ENCODE measurements at places on chromosomes 12 and 14.

DNA sequence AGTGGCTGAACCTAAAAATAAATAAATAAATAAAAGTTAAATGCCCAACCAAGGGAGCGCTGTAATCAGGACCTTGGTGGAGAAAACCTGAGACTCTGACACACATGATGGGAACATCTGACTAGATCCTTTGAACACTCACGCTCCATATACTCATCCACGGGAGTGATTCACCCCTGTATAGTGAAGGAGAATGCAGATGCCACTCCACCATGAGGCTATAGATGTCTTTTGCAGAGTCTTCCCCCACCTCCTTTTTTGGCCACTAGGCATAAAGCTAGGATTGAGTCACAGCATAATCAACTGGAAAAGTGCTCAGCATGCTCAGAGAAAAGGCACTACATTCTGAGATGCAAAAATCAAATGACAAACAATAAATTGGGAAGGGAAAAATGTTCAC is 19.0 kb downstream of the ADAM20 start:
- DNase-seq, result no peak

GRCh38 chr12:53939141-53940108 is 794 bp downstream of the HOXC13 start:
- DNase-seq, result no peak

DNA sequence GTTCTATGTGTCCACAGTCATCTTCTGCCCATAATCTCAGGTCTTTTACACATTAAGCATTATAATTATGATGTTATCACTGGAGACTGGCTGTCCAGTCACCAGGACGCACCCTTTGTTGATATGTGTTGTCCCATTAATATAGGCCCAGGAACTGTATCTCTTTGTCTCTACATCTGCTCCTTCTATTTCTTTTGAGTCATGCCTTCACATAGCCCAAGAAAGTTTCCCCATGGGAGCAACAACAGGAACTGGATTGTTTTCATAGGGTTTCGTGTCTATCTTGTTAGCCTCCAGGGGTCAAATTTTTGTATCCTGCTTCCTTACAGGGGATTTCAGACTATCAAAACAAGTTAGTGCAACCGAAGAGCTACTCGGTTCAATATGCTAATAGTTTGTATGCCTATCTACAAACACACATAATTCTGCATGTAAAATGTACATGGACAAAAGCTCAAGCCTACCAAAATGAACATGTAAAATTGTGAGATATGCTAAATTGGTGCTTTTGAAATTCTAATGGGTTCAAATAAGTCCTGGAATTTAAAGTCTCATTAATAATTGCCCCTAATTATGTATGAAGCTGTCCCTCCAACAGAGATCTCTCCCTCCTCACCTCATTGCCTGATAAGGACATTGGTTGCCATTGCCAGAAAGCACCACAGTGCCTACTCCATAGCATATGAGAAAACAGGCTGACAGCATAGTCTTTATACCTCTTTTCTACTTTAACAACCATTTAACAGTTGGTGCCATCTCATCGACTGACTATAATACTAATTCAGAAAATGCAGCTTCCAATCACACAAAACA is 99.8 kb upstream of the DIO2 start:
- no peak for DNase-seq

DNA sequence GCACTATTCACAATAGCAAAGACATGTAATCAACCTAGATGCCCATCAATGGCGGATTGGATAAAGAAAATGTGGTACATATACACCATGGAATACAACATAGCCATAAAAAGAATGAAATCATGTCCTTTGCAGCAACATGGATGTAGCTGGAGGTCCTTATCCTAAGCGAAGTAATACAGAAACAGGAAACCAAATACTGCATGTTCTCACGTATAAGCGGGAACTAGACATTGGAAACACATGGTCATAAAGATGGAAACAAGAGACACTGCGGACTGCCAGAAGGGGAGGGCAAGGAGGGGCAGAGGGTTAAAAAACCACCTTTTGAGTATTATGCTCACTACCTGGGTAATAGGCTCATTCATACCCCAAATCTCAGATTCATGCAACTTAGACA is 234.1 kb upstream of the PLXNC1 start:
- no peak for DNase-seq

- DNase-seq, result no peak
These were observed 153.2 kb downstream of the SMOC1 start for GRCh38 chr14:70032447-70032846.

- no peak for DNase-seq
These were observed 67.6 kb upstream of the BCL11B start for GRCh38 chr14:99339551-99339950.

GRCh38 chr14:64062381-64063115 is 209.7 kb downstream of the SYNE2 start:
- no peak for DNase-seq

- DNase-seq, result no peak
These were observed 258.6 kb upstream of the DCN start for GRCh38 chr12:91441246-91441645.

GRCh38 chr12:55997535-55997859 is 421 bp downstream of the SUOX start:
- no peak for DNase-seq

- peak; percentile 44 for DNase-seq
These were observed 371 bp upstream of the SHMT2 start for GRCh38 chr12:57229046-57229633.

DNA sequence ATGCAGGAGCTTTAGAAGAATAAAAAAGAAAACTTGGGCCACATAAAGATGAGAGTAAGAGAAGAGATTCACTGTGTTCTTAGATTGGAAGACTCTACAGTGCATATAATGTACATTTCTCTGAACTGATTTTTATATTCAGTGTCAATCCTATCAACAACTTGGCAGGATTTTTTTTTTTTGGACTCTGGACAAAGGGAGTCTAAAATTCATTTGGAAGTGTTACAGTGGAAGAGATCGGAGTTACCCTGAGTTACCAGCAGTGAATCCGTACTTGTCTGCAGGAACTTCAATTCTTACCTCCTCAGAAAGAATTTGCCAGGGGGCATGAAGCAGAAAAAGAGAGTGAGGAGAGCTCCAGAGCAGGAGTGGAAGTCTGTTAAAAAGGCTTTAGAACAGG is 24.0 kb downstream of the SERPINA11 start:
- DNase-seq, result no peak

GRCh38 chr14:100438271-100438670 is 115.1 kb downstream of the SLC25A47 start:
- no peak for DNase-seq

DNA sequence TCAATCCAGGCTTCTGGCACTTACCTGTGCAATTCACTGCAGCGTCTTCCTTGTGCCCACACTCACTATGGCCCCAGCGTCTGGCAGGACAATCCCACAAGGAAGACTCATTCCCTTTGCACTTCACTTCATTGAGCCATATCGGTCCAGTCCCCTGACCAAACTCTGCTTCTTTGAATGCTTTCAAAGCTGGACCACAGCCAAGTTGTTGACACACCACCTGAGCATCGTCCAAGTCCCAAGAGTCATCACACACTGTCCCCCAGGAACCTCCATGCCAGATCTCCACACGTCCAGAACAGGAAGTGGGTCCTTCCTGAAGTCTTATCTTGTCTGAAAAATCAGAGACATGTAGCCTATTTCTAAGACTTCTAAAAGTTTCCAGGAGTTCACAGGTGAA is 20.2 kb downstream of the CD163 start:
- DNase-seq, result no peak

DNA sequence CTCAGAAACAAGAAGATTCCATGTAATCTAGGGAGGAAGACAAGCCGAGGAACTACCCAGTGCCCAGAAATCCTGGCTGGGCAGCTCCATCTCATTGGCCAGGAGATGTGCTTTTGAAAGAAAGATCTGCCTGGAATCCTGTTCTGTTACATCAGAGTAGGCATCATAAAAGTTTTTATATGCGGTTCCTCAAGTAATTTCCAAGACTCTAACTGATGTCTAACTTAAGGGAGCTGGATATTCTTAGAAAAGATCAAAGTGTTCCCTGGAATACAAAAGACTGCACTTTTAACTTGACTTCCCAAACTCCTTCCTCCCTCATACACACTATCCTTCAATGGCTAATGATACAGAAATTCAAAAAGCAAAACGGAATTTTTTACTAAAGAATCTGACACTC is 16.3 kb downstream of the RHOJ start:
- DNase-seq, result no peak

DNA sequence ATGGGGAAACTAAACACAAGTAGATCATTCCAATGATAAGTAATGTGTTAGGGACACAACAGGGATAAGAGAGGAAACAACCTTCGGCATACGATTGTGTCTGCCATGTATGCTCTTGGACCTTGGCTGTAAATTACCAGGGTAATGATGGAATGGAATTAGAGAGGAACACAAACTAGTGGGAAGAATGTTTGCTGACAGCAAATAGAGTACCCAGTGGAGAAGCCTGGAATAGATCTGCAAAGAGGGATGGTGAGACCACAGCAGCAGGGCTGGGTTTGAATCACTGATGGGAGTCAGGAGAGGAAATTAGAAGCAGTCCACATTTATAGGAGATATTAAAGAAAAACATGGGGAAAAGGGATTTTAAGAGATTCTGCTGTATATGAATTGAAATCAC is 172.8 kb downstream of the LRIG3 start:
- no peak for DNase-seq

- no peak for DNase-seq
These were observed 30.1 kb downstream of the VRK1 start for GRCh38 chr14:96827290-96827689.

GRCh38 chr14:91350483-91350812 is 67.2 kb downstream of the CCDC88C start:
- DNase-seq, result no peak

- DNase-seq, result no peak
These were observed 530.0 kb upstream of the NOVA1 start for GRCh38 chr14:27127838-27128237.

GRCh38 chr12:27105746-27106536 is 23.6 kb upstream of the C12orf71 start:
- DNase-seq, result peak; percentile 9

- DNase-seq, result no peak
These were observed 640.9 kb downstream of the MED13L start for GRCh38 chr12:115636546-115636945.

DNA sequence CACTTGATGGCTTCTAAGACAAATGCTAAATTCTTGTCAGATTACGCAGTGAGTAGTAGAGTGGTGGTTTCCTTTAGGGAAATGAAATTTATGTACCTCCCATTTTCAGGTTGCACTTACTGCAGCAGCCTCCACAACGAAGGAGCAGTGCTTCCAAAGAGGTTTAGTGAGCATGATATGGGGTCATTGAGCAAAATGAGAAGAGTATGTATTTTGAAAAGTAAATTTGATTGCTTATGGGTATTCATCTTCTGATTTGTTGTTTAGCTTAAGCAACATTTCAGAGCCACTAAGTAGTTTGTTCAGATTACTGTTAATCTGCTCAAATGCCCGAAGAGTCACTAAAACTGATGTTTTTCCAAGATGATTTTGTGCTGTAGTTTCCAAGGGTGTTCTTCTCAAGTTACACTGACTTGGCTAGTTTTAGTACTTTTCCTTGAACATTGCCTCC is 493.6 kb downstream of the PCNX1 start:
- DNase-seq, result no peak

- no peak for DNase-seq
These were observed 5.0 kb downstream of the CMKLR1 start for GRCh38 chr12:108333898-108334699.

DNA sequence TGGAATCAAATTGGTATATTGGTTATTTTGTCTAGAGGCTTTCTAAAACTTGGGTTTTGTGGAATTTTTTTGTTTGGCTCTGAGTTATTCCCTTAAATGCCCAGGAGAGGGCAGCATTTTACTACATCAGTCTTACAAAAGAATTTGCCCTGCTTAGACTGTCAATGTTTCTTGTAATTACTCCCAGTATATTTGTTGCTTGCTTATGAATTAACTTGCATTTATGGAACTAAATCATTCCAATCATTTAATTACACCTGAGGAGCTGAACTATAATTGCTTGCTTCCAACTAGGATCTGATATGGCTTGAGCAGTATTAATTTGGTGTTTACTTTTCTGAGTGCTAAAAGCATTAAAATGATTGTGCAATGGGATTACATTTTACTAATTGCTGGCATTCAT is 48.7 kb downstream of the MIPOL1 start:
- peak; percentile 17 for DNase-seq

DNA sequence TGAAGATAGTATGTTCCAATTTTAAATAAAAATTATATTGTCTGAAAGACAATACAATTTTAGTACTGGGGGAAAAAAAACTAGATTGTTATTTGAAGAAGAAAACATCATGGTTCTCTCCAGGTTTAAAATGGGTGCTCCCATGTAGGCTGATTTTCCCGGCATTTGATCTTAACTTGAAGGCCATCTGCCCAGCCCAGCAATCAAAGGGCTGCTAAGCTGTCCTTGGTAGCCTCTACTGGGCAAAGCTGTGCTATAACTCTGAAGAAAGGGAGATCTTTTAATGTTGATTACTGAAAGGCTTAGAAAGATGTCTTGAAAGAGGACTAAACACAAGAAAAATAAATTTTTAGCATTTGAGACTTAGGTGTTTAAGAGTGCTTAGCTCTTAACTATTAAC is 41.4 kb downstream of the CBX5 start:
- no peak for DNase-seq

- DNase-seq, result no peak
These were observed 29.0 kb downstream of the DACT1 start for GRCh38 chr14:58666737-58667136.

- no peak for DNase-seq
These were observed 23.6 kb downstream of the SIX4 start for GRCh38 chr14:60700598-60700997.

- no peak for DNase-seq
These were observed 8.4 kb upstream of the PIANP start for GRCh38 chr12:6708960-6709394.

DNA sequence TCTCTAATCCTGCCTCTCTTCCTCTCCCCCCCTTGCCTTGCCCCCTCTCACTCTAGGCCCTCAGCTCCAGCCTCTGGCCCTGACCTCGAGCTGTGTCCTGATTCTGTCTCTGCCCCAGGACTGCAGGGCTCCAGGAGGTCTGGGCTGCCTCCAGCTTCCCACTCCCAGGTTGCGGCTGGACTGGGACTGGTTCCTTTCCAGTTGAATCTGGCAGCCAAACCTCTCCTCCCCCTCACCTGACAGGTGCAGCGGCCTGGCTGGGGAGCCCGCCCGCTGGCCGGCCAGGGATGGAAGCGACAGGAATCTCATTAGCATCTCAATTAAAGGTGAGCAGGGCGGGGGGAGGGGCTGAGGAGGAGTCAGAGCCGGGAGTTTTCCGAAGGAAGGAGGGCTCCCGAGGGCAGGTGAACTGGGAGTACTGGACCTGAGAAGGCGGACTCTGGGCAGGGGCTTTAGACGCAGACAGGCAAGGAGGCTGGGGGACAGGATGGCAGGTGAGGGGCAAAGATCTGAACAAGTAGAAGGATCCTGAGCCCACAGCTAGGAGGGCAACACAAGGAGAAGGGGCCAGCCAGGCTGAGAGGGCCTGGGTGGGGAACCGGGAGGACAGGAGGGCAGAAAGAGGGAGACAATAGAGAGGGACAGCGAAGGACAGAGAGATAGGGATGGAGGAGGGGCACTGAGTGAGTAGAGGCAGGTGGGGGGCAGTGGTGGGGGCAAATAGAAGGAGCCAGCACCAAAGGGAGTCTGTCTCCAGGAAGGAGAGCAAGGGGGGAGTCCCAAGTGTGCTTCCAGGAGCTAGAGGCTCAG is at the start of gene SCNN1A:
SCNN1A (minus strand) TSS at position 295 of the 810 bp plus-strand sequence. CDS start 780 bp downstream, outside the sequence.
- no peak for DNase-seq

- DNase-seq, result no peak
These were observed 278.1 kb upstream of the SOX5 start for GRCh38 chr12:24227551-24227950.

- DNase-seq, result no peak
These were observed 14.4 kb downstream of the DDX54 start for GRCh38 chr12:113170926-113171325.

GRCh38 chr14:79091381-79091963 is 921.3 kb downstream of the NRXN3 start:
- no peak for DNase-seq

- DNase-seq, result no peak
These were observed 2.6 kb downstream of the FBRSL1 start for GRCh38 chr12:132492522-132492921.
